ENCODE measurements at places on chromosomes 1 and 21.

GRCh38 chr1:216805953-216806352 lies 82.7 kb upstream of the ESRRG start:
- DNase-seq = no peak

GRCh38 chr1:61426254-61426653 lies 298.7 kb downstream of the TM2D1 start:
- DNase-seq = no peak

GRCh38 chr1:218380125-218380977 lies 35.2 kb downstream of the TGFB2 start:
- no peak for DNase-seq

- DNase-seq = no peak
Observed at GRCh38 chr1:11680270-11681070, 478 bp downstream of the MAD2L2 start.

GRCh38 chr1:24140741-24141181 lies 2.2 kb downstream of the IL22RA1 start:
- DNase-seq = no peak

GRCh38 chr1:187763976-187764375 lies 935.2 kb downstream of the PLA2G4A start:
- DNase-seq = no peak

- DNase-seq = no peak
Observed at GRCh38 chr1:147551036-147551435, 9.7 kb downstream of the BCL9 start.

DNA sequence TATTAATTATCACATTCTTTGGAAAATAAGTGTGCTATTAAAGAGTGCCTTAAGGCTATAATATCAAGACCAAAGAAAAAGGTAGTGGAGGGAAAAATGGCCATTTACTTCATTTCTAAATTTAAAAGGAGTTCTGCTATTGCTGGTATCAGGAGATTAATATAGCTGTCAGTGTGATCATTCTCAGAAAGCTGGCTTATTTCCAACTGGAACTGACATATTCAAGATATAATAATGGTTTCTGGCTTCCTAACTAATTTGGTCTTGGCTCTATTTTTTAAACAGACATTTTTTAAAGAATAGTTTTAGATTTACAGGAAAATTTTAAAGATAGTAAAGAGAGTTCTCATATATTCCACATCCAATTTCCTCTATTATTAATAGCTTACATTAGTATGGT lies 42.0 kb downstream of the ZC3H11B start:
- no peak for DNase-seq

GRCh38 chr1:162220009-162220539 lies 150.6 kb downstream of the NOS1AP start:
- DNase-seq = no peak

- no peak for DNase-seq
Observed at GRCh38 chr1:170640581-170640980, 23.4 kb upstream of the PRRX1 start.

DNA sequence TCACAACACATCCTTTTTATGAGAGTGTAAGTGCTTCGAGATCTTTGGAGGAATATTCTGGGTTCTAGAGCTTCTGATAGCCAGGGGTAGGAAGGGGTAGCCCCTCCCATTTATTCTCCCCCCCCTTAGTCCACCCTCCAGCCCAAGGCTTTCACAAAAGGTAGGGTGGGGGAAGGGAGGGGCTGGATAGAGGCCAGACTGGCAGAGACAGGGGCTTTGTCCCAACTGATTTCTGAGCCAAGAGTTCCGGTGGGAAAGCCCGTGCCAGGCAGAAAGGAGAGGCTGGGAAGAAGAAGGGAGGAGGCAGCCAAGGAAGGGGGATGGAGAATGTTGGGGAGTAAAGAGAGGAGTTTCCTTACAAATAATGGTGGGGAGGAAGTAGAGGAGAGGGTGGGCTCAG lies 3.1 kb downstream of the BCAN start:
- no peak for DNase-seq

- no peak for DNase-seq
Observed at GRCh38 chr1:83741770-83742169, 257.2 kb downstream of the TTLL7 start.

All from activated gamma-delta T cell treated with Interleukin-2 at 50 U/mL for 16 hours (primary cell).